ENCODE measurements at places on chromosomes 2 and 18. TPM values are rescaled to one million over a fixed set of nuclear protein-coding genes. Genes with fewer than 3 reads are reported as not detected.

DNA sequence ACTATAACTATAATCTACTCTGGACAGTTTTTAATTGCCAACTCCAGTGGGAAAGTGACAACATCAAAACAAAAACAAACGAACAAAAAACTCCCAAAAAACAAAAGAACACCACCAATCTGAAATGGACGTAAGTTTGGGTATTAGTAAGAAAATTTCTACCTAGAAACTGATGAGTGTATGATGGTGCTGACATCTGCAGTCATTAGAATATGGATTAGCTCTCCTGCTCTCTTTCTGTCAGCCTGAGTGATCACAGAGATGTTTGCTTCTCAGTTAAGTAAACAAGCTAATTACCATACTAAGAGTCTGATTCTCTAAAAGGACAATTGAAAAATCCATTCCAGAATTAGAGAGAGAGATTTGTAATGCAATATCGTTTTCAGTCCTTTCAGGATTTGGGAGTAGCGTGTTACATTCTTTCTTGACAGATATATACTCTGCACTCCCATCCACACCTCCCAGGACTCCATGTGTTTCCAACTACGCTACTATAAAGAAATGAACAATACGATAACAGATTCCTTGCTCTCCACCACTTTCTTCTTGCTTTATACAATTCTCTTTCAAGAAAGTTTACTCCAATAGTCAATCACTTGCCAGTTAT lies 1347.4 kb upstream of the PIK3C3 start:
- H3K4me3 ChIP-seq, result no peak overlapping the region
- no peaks in the 10 kb centered on the region for H3K27me3 ChIP-seq
- H3K36me3 ChIP-seq, result no peaks in the 10 kb centered on the region
- no peak overlapping the region for H3K27ac ChIP-seq
- DNase-seq, result no peak

DNA sequence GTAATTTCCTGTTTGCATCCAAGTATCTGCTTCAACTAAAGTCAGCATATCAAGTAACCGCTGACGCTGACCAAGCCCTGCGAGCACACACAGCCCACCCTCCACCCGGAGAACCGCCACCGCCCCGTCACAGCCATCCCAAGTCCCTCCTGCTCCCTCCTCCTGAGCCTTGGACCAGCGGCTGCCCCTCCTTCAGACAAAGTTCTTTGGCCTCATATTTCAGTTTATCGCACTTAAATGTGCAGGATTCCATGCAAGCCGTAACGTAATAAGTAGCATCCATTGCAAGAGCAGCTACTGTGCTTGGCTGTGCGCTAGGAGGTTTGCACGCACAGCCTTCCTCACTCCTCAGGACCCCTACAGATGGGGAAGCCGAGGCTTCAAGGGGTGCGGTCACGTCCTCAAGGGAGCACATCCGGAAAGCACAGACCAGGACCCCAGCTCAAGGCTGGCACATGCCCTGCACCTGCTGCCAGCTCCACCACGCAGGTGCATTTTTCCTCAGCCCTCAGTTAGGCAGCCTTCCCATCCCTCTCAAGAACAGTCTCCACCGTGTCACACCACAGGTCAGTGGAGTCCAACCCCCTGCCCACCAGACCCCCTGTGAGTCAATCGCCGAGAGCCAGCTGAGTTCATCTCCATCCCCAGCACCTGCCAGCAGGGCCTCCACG lies 17.1 kb downstream of the PXDN start:
- DNase-seq, result no peak
- peaks cover 12% of the 10 kb centered on the region for H3K4me1 ChIP-seq
- peak overlapping the region; percentile 27 for H3K27ac ChIP-seq
- H3K36me3 ChIP-seq, result no peaks in the 10 kb centered on the region
- H3K4me3 ChIP-seq, result peak overlapping the region; percentile 29

GRCh38 chr2:163719331-163719730 lies 16.5 kb downstream of the FIGN start:
- no peak overlapping the region for H3K27ac ChIP-seq
- no peaks in the 10 kb centered on the region for H3K4me1 ChIP-seq
- no peak for DNase-seq
- H3K4me3 ChIP-seq, result no peak overlapping the region
- no peaks in the 10 kb centered on the region for H3K27me3 ChIP-seq

DNA sequence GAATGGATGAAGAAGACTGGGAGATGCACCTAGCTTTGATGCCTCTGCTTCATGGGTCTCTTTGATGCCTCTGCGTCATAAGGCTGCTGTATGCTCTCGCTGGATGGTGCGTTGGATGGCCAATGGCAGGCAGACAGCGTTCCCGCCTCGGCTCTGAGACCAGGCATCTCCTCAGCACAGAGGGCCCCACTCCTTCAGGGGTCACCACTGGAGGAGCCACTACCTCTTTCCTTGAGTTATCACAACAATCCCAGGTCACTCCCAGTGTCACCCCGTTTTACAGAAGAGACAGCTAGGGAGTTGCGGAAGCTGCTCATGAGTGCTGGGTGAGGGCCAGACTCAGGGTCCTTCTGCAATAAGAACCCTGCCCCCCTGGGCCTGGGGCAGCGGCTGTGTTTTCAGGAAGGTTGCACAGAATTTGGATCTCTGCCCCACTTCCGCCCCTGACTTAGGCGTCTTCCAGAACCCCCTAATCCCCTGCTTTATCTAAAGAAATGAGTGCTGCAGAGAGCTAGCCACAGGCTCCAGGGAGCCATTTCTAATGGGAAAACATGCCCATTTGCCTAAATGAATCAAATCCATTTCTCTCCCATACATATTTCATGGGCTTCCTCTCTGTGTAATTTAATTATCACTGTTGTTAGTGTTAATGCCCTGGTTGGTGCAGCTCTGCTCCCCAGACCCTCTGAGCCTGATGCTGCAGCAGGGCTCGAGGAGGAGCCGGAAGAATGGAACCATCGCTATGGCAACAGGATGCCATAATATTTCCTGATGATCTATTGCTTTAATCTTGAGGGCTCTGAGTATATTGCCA lies 131.8 kb upstream of the HS6ST1 start:
- H3K4me1 ChIP-seq, result no peaks in the 10 kb centered on the region
- H3K27me3 ChIP-seq, result no peaks in the 10 kb centered on the region
- no peak overlapping the region for H3K4me3 ChIP-seq
- DNase-seq, result no peak
- H3K36me3 ChIP-seq, result no peaks in the 10 kb centered on the region

Gene CKAP2L
- total RNA-seq, result not detected

Gene GMCL1
- 10.4 TPM for total RNA-seq

- no peaks in the 10 kb centered on the region for H3K27me3 ChIP-seq
- peaks cover 16% of the 10 kb centered on the region for H3K4me1 ChIP-seq
- DNase-seq, result no peak
These were observed 134.7 kb upstream of the EPAS1 start for GRCh38 chr2:46162329-46163097.

- no peak overlapping the region for H3K4me3 ChIP-seq
- DNase-seq, result no peak
- no peaks in the 10 kb centered on the region for H3K27me3 ChIP-seq
- no peaks in the 10 kb centered on the region for H3K36me3 ChIP-seq
- peaks cover 3% of the 10 kb centered on the region for H3K4me1 ChIP-seq
These were observed 61.3 kb downstream of the CUL3 start for GRCh38 chr2:224523626-224524577.

DNA sequence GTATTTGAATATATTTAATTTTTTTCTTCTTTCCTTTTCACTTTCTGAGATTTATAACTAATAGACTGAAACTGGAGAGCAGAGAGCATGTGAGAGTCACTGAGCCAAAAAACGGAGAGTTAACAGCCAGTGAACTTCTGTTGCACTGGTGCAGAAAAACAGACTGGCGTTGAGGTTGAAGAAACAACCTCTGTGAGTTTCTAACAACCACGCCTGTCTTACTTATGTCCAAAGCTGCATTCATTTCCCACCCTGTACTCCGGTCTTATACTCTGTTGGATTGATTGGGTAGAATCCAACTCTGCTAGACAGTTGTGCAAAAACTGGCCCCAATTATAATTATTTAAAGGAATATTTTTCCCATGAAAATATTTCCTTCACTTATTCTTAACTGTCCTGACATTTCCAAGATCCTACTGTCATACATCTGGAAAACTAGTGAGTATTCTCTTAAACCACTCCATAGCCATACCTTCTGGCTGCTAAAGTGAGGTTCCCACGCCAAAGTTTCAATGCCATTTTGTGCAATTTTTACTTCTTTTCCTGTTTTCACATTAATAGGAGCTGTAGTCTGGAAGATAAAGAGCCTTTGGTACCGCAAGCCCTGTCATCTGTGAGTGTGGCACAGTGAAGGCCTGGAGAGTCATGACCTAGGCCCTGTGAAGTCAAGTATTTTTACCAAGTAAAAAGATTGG lies 9.4 kb downstream of the CYP1B1 start:
- no peak for DNase-seq
- H3K36me3 ChIP-seq, result no peaks in the 10 kb centered on the region
- no peak overlapping the region for H3K4me3 ChIP-seq
- no peak overlapping the region for H3K27ac ChIP-seq

DNA sequence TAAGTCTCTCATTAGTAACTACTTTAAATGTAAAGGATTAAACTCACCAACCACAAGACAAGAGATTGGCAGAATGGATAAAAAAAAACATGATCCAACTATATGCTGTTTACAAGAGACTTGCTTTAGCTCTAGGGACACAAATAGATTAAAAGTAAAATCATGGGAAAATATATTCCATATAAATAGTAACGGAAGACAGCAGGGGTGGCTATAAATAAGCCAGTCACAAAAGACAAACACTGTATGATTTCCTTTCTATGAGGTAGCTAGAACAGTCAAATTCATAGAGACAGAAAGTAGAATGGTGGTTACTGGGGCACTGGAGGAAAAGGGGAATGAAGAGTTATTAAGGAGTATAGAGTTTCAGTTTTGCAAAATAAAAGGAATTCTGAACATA lies 145.2 kb downstream of the THADA start:
- H3K36me3 ChIP-seq, result no peaks in the 10 kb centered on the region
- DNase-seq, result no peak
- H3K27ac ChIP-seq, result peak overlapping the region; percentile 48
- no peaks in the 10 kb centered on the region for H3K27me3 ChIP-seq
- H3K4me1 ChIP-seq, result peaks cover 3% of the 10 kb centered on the region

DNA sequence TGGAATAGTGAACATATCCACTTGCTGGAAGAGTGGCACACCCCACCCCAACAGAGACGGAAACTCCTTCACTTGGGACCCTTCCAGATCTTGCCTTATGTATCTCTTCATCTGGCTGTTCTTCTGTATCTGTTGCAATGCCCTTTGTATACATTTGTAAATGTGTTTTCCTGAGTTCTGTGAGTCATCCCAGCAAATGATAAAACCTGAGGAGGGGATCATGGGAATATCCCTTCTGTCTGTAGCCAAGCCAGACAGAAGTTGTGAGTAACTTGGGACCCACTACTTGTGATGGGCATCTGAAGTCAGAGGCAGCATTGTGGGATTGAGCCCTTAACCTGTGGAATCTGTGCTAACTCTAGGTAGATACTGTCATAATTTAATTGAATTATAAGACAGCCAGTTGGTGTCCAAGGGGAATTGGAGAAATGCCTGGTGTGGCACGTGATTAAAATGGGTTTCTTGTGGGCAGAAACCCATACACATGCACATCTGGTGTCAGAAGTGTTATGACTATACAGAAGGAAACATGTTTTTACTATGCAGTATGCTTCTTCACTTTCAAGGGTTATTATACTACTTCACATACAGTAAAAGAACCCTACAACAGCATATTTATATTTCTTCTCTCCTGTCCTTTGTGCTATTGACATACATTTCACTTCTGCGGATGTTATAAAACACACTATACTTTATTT lies 32.3 kb upstream of the TMEM247 start:
- no peak overlapping the region for H3K27ac ChIP-seq
- H3K4me3 ChIP-seq, result no peak overlapping the region
- no peak for DNase-seq

GRCh38 chr2:151637271-151637781 lies 97.0 kb downstream of the NEB start:
- H3K4me3 ChIP-seq, result peak overlapping the region; percentile 18
- H3K27ac ChIP-seq, result no peak overlapping the region
- H3K4me1 ChIP-seq, result no peaks in the 10 kb centered on the region
- DNase-seq, result no peak
- H3K36me3 ChIP-seq, result no peaks in the 10 kb centered on the region
- H3K27me3 ChIP-seq, result no peaks in the 10 kb centered on the region

GRCh38 chr2:233165895-233166661 lies 85.4 kb upstream of the ATG16L1 start:
- H3K4me3 ChIP-seq, result no peak overlapping the region
- no peaks in the 10 kb centered on the region for H3K27me3 ChIP-seq
- no peaks in the 10 kb centered on the region for H3K4me1 ChIP-seq
- DNase-seq, result no peak
- H3K27ac ChIP-seq, result no peak overlapping the region

DNA sequence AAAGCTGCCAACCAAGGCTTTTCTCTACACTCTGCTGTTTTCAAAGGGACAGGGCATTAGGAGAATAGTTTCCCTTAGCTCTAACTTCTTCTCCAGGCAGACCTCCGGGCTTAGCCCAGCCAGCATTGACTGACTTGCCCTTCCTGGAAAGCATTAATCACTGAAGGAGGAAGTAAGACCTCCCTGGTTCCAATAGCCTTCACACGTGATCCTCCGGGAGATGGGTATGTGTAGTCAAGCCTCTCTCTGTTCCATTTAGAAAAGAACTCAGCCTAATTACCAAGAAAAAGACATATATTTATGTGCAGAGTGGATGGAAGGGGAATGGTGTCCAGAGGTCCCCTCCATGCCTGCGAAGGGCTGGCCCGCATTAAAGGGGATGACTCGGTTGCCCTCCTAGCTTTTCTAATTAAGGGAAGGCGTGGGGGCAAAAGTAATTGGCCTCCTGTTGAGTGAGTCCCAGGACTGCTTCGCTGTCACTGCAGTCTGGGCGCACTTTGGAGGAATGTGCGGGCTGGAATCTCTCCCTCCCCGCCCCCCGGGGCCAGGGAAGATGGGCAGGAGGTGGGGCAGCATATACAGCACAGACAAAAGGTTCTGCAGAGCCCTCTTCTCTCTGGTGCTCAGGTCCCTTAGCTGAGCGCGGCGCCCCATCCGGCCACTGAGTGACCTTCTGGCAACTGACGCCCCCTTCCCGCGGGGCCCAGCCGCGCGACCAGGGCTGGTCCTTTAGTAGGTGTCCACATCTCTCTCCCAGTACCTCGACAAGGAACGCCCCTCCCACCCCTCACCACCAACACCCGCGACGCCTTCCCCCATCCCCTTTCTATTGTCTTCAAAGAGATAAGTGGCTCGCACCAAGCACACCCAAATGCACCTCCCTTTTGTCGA lies 686.0 kb downstream of the NRXN1 start:
- H3K4me3 ChIP-seq, result peak overlapping the region; percentile 54
- H3K27me3 ChIP-seq, result no peaks in the 10 kb centered on the region
- no peak overlapping the region for H3K27ac ChIP-seq
- H3K4me1 ChIP-seq, result peaks cover 3% of the 10 kb centered on the region
- no peak for DNase-seq

Gene PPIL3
- 0.64 TPM for total RNA-seq

DNA sequence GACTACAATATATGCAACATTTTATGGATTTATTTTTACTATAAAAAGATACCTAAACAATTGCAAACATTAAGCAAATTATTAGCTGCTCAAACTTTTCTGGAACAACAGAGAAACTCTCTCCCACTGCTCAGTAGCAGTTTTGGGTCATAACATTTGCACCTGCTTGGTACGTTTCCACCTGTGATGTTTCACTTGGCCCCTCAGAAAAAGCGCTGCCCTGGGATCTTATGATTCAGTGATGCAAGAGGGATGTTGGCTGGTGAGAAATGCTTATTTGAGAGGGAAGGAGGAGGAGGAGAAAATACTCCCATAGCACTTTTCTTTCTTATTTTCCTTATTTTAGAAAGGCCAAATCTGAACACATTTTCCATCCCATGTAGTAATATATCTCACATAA lies 9.2 kb downstream of the IRS1 start:
- H3K27me3 ChIP-seq, result no peaks in the 10 kb centered on the region
- H3K4me3 ChIP-seq, result peak overlapping the region; percentile 75
- H3K36me3 ChIP-seq, result no peaks in the 10 kb centered on the region
- no peak for DNase-seq
- H3K4me1 ChIP-seq, result peaks cover 26% of the 10 kb centered on the region

Data from ascending aorta (tissue), 2 donors.